ENCODE measurements at places on chromosomes 5 and 9.

DNA sequence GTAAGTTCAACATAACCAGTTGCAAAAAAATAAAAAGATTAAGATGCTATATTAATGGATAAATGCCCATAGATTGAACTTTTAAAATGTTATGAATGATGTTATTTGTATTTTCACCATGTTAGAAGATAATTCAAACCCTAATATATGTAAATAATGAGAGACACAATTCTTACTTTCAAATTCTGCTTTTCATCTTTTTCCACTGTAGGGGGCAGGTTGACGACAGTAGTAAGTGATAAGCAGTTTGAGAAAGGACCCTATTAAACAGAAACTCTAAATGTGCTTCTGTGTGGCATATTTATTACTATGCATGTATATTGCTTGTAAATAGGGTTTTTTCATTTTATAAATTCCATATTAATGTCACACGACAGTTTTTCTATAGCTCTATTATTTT is 591.1 kb downstream of the SEMA5A start:
- no peak for DNase-seq

DNA sequence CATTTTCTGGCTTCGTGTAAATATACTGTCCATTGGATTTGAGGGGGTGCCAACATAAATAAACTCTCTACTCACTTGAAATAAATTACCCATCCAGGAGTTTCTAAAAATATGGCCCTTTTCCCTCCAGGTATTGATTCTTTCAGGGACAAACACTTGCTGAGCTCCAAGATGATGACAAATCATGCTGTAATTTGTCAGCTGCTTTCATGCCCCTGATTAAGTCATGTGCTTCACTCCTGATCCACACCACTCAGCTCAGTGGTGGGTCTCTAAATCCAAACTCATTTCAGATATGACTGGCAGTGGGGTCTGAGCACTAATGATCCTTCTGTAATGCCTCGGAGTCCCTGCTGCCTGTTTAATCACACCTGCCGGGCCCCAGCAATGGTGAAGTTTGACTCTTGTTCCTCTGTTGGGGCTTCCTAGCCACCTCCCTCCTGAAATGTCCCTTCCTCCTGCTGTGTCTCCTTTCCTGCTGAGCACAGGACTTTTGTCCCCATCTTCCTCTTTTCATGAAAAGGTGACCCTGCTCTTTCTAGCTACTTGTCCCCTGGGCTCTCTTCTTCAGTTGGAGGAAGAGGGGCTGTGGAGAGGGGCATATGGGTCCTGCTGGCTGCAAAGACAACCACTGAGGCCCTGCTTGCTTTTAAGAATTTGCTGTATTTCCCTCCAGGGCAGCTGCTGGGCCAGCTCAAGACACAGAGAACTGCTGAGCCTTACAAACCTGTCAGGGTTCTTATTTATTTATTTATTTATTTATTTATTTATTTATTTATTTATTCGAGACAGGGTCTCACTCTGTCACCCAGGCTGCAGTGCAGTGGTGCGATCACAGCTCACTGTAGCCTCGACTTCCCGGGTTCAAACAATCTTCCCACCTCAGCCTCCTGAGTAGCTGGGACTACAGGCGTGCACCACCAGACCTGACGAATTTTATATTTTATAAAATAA is 200.0 kb downstream of the ATP10B start:
- DNase-seq, result no peak

GRCh38 chr5:35420200-35420599 is 189.9 kb upstream of the PRLR start:
- DNase-seq, result no peak

- DNase-seq, result no peak
Measured at GRCh38 chr5:138096997-138097828, 13.4 kb downstream of the WNT8A start.

DNA sequence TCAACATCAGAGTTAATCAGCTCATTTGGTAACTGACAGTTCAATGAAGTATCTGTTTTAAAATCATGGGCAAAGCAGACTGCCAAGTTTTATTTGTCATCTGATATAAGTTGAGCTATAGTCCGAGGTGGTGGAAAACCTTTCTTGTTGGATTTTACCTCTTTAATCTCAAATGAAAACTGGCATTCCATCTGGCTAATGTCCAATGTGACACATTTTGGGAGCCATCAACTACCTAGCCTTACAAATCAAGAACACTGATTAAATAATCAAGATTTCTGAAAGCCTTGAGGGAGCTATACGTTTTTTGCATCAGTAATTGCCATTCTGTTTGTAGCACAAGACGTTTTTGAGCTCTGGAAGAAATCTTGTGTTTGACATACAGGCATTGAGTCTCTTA is 1380.5 kb upstream of the WWC1 start:
- no peak for DNase-seq

DNA sequence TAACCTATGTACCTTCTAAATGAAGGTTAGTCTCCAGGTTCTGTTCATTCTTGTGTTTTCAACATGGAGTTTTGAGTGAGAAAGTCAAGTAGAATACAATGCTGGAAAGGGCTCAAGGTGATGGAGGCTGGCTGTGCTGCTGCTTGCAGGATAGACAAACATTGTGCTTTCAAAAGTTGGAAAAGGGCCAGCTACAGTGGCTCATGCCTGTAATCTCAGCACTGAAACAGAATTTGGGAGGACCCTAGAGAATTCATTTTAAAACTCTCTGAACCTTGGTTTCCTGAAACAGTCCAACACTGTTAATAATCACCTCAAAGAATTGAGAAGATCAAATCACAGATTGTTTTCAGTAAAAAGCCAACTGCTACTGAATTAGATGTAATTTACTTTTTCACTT is 15.4 kb upstream of the IARS1 start:
- DNase-seq, result no peak

DNA sequence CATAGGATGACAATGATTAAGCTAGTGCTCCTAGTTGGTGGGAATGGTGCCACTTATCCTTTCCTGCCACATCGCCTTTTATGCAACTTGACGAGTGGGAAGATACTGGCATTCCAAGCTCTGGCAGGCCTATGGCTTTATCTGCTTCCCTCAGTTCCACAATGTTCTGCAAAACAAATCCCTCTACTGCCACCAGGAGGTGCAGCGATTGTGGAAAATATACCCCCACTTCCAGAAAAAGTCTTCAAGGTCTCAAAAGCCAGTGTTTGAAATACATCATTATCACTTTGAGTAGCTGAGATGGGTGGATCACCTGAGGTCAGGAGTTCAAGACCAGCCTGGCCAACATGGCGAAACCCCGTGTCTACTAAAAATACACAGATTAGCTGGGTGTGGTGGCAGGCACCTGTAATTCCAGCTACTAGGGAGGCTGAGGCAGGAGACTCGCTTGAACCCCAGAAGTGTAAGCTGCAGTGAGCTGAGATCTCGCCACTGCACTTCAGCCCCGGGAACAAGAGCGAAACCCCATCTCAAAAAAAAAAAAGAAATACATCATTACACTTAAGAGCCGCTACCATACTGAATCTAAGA is 3.4 kb downstream of the CLINT1 start:
- DNase-seq, result peak; percentile 13

- DNase-seq, result no peak
Measured at GRCh38 chr5:134263801-134264200, 37.9 kb upstream of the PPP2CA start.

- peak; percentile 71 for DNase-seq
Measured at GRCh38 chr5:151094030-151094851, 13.4 kb upstream of the TNIP1 start.

- no peak for DNase-seq
Measured at GRCh38 chr9:131190191-131190590, 64.8 kb downstream of the NUP214 start.

- DNase-seq, result no peak
Measured at GRCh38 chr5:133664422-133664821, 52.1 kb upstream of the FSTL4 start.

- DNase-seq, result no peak
Measured at GRCh38 chr5:150434464-150434863, 15.1 kb downstream of the RPS14 start.

DNA sequence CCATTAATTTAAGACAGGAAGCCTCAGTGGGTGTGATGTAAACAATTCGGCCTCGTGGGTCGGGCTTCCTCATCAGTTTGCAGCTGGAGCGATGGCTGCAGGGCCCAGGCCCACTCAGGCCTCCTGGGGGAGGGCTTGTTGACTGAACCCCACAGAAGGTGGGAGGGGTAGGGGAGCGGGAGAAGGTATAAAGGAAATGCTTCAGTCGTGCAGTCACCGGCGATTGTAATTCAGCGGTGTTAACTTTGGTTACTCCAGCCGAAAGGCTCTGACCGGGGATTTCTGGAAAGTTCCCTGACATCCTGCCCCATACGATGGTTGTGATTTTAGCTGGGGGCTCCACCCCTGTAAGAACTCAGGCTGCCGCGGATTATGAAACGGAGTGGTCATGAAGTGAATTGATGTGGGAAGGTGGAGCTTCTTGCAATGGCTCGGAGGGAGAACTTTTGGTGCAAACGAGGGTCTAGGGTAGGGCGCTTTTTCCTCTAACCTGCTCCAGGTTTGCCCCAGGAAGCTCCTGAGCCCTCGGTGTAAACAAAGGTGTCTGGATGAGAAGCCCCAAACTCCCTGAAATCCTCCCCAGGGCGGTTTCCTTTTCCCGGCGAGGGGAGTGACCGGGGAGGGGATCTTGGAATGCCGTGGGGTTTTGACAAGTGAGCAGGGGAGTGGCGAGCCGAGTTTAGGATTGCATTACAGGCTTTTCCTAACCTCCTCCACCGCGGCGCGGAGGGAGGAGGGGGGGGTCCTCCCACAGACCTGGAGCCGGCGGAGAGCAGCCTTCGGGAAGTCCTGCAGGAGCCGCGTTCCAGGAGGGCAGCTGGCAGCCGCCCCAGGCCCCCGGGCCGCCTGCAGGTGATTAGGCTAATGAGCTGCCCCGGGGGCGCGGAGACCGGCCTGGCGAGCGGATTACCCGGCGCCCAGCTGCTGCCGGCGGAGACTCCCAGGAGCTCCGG is 215.5 kb downstream of the PDZD2 start:
- no peak for DNase-seq

- no peak for DNase-seq
Measured at GRCh38 chr5:167578977-167579692, 712.3 kb upstream of the WWC1 start.

DNA sequence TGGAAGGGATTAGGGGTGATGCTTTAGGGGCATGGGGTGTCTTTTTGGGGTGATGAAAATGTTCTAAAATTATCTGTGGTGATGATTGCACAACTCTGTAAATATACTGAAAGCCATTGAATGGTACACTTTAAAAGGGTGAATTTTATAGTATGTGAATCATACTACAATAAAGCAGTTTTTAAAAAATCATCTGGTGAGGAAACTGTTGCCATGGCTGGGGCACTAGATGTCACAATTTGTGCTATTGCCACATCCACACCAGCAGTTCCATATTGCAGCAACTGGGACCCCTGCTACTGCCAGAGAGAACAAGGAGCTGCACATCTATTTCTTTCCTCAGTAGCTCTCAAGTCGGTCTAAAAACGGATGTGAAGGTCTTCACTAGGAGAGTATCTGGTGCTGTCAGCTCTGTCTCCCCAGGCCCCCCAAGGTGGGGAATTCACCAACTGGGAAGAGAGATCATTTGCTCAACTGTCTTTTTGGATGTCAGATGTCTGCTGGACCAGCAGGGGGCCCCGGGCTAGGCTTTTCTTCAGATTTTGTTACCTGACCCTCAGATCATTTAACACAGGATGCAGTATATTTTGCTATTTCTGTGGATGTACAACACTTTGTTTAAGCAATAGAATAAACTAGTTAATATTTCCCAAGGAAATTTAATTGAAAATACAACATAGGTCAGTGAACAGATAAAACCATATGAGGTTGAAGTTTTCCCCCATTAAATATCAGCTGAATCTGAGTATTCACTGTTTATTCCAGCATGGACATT is 13.2 kb downstream of the CMYA5 start:
- DNase-seq, result peak; percentile 29

DNA sequence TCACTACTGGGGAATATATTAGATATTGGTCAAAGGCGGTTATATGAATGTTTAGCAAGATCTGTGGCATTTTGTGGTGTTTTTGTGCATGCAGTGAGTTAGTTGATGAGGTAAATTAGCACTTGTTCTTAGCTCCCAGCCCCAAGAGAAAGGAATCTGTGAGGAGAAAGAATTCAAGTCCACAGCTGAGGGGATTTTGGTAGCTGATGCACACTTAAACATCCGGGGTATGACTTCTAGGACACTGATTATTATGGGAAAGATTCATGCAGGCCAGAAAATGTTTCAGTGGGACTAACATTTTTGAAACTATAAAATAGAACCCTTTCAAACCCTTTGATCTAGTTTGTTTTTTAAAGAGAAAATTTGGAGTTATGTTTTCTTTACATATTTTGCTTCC is 118.2 kb upstream of the RPS23 start:
- DNase-seq, result no peak

GRCh38 chr5:88680253-88681132 is 202.5 kb downstream of the MEF2C start:
- peak; percentile 79 for DNase-seq

DNA sequence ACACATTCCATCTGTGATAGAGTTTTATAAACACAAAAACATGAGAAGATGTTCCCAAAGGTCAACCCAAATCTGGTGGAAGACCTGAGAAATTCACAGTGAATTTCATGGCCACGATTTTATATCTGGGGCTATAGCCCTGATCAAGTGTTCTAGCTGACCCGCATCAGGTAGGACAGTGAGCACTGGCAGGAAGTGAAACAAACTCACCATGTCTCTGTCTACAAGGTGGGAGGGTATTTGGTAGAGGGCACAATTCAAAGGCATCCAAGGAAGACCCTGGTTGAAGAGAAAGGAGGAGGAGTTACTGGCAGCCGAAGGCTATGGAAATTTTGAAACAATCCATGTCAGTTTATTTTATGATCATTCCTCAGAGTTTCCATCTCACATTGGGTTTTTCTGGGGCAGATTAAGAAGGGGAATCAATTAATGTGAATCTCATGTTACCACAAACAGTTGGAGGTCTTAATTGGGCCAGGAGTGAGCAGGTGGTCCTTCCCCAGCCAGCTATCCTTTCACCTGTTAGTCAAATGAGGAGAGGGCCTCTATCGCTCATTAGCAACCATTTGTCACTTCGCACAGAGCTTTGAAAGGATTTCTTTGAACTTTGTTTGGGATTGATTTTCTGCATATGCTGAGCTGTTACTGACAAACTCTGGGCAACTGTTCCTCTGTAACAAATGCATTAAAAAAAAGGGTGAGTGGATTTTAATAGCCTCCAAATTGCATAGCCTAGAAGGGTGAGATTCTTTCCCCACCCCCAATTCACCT is 612.0 kb upstream of the CLINT1 start:
- DNase-seq, result no peak

Measured in activated naive CD4-positive, alpha-beta T cell treated with Interleukin-2 at 50 U/mL for 16 hours (primary cell).